ENCODE measurements at places on chromosomes 11 and 22.

DNA sequence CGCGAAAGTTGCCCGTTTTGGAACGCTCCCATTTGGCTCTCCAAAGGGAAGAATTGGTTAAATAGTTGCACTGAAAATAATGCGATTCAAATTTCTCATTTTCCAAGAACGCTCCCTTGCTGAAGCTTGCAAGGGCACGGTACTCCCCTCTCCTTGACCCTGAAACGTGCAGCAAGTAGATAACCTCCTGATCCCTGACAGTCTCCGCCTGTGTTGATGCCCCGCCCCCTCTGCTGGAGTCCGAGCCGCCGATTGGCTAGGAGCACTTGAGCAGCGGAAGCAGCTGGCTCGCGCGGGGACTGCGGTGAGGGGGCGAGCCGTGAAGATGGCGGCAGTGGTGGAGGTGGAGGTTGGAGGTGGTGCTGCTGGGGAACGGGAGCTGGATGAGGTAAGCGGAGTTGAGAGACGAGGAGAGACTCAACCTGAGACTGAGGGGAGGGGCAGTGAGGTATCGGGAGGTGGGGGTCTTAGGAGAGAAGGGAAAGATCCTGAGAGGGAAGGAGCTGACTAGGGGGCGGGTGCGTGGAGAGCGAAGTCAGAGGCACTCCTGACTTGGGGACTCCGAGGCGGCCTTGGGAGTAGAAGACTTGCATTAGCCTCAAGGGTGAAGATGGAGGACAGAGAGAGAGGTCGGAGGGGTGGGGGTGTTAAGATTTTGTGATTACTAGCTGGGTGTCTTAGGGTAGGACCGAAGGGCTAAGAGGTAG is at the start of gene RNF121:
RNF121 (plus strand) TSS at position 310 of the 707 bp plus-strand sequence; CDS start at position 326, 16 bp downstream.
- peak; percentile 94 for DNase-seq

- no peak for DNase-seq
These were observed 191.9 kb downstream of the NELL1 start for GRCh38 chr11:20861322-20861721.

DNA sequence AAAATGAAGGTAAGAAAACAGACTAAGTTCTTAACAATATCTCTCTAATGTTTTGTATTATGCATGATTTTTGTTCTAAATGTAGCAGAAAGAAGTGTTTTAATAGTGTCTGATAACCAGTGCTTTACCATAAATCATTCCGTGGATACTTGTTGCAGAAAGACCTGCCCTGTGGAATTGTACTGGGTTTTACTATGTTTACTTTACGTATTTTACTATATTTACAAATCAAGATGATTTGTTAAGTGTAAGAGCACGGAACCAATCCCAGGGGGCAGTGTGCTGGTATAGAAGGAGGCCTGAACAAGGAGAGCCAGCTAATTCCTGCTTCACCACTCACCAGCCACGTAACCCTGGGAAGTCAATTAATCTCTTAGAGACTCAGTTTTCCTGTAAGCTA is 1.4 kb downstream of the HTR3B start:
- DNase-seq, result no peak

- DNase-seq, result no peak
These were observed 67.3 kb upstream of the NUP50 start for GRCh38 chr22:45096256-45096907.

GRCh38 chr11:120977266-120978137 is 46.4 kb upstream of the TBCEL start:
- no peak for DNase-seq

DNA sequence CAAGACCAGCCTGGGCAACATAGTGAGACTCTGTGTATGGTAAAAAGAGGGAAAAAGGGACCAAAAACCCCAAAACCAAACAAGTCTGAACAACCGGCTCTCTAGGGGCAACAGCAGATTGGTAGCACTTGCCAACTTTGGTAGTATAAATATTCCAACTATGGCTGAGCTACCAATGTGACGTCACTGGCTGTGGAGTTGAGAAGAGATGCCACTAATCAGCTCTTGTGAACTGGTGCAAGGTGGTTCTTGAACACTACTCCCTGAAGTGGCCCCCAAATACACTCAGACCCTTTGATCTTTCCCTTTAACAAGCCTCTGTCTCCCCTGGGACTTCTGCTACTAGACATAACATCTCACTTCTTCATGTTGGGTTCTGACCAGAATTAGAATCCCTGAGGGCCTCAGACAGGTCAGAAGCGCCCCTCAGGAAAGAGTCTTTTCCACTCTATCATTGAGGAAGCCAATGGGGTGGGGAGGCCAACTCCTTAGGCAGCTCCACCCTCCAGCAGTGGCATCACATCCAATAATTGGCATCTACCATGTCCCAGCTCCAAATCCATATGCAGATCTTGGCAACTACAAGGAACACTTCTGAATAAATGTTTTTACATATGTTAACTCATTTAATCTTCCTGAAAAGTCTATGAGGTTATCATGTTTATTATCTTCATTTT is 49.2 kb downstream of the RPL27A start:
- no peak for DNase-seq

GRCh38 chr11:1156506-1157340 is 1.0 kb upstream of the MUC5AC start:
- DNase-seq, result no peak
